ENCODE measurements at places on chromosomes 16 and 17.

DNA sequence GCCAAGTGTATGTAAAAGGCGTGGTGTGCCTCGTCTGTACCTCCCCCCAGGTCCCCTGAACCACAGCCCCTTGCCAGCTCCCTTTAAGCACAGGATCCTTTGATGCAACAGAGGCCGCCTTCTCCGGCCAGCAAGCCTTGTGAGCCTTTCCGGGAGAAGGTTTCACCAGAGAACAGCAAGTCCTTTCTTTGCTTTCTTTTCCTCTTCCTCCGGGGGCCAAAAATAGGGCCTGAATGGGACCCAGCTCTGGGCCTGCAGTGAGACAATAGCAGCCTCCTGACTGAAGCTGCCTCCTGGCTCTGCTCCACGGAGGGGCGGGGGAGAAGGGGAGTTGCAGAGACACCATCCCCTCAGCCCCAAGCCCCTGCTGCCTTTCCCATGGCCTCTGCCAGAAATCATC lies 9.0 kb downstream of the ADGRG1 start:
- no peak for DNase-seq

DNA sequence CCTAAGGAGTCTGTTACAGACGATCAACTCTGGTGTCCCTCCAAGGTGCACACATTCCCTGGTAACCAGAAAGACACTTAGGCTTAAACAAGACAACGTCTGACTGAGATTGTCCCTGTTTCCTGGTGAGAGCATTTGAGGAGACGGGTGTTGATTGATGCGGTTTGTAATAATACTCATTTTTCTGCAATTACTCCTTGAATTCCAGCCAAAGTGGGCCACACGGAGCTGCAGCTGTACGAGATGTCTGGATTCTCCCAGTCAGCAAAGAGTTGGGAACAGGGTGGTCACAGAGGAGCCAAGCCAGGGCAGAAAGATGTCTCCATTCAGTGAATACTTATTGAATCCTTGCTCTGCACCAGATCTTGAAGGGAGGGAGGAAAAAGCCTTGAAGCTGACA lies 30.9 kb upstream of the CES5A start:
- no peak for DNase-seq

- no peak for DNase-seq
These were observed 49.0 kb downstream of the CHD9 start for GRCh38 chr16:53103811-53104210.

GRCh38 chr16:77172951-77173350 lies 18.0 kb upstream of the MON1B start:
- no peak for DNase-seq

GRCh38 chr16:23141033-23141432 lies 8.2 kb downstream of the USP31 start:
- DNase-seq: no peak

DNA sequence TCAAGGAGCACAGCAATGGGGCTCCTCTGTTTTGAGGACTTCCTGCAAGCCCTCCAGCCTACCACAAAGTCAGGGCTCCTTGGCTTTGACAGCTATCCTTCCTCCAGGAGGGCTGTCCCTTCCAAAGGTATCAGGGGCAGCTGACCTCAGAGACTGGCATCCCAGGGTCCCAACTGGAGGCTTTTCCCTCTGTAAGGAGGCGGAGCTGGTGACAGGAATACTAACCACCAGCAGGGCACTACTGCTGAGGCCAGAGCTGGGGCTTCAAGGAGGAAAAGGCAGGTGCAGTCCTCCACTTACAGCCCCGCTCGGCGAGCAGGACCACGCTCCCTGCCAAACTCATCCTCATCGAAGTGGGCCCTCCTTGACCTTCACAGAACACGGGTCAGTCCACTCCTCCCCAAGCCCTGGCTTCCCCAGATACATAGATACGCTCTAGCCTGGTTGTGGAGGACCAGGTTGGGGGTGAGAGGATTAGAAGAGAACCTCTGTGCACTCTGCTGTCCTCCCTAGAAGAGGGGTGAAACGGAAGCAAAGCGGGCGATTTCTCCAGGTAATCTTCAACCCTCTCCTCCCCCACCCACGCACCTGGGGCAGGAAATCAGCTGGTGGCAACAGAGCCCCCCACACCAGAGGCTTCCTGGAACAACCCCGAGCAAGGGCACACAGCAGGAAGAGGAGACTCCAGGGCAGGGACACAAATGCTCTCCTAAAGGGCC lies 20.5 kb downstream of the ST3GAL2 start:
- DNase-seq: no peak

DNA sequence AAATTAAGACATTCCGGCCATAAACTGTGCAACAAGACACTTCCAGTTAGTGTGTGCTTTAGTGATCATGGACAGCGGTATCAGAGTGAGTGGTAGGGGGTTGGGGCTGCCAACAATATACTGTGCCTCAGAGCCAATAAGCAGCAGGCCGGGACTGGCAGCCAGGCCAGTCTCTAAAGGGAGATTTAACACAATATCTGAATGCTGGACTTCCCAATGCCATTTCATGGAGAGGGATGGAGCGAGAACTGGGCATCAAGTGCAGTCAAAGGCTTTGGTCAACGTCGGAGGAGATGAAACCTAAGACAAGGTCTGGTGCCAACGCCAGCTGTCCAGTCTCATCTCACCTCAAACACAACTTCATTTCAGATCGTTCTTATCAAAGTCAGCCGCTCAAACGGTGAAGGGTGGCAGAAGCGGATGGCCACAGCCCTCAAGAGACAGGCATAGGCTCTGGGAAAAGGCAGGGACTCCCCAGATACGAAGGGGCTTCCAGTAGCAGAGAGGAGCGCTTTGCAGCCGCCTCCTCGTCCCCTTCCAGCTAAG lies 935 bp downstream of the USP32 start:
- DNase-seq: peak; percentile 61

DNA sequence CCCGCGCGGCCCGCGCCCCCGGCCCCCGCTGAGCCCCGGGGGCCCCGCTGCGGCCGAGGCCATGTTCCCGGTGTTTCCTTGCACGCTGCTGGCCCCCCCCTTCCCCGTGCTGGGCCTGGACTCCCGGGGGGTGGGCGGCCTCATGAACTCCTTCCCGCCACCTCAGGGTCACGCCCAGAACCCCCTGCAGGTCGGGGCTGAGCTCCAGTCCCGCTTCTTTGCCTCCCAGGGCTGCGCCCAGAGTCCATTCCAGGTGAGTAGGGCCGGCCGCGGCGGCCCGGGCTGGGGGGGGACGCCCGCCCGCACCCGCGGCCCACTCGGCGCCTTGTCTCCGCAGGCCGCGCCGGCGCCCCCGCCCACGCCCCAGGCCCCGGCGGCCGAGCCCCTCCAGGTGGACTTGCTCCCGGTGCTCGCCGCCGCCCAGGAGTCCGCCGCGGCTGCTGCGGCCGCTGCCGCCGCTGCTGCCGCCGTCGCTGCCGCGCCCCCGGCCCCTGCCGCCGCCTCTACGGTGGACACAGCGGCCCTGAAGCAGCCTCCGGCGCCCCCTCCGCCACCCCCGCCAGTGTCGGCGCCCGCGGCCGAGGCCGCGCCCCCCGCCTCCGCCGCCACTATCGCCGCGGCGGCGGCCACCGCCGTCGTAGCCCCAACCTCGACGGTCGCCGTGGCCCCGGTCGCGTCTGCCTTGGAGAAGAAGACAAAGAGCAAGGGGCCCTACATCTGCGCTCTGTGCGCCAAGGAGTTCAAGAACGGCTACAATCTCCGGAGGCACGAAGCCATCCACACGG lies 504 bp downstream of the MAZ start:
- DNase-seq: peak; percentile 99

DNA sequence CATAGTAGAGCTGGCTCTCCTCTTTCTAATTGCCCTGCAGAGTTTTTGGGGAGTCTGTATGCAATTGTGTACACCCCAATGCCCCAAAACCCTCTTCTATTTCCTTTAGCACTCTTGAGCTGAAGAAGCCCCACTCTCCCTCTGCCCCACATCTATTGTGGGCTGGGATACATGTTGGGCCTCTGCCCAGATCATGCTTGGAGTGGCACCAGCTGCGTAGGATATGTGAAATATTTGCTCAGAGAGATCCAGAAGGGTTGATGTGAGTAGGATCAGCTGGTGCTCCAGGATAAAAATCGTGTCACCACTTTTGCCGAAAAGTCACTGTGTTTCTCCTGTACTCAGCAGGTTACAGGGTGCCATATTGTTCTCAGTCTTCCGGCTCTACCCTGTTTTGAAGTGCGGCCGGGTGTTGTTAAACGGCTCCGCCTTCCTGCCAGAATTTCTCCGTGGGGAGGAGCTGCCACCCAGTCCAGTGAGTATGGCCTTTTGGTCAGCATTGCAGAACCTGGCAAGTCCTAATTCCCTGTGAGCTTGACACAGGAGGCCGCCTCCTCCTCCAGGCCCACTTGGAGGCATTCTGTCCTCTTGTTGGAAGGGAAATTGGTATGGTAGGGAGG lies 664.5 kb downstream of the WWOX start:
- DNase-seq: no peak

GRCh38 chr17:34252444-34253138 lies 2.5 kb upstream of the CCL2 start:
- no peak for DNase-seq

GRCh38 chr17:2542056-2542455 lies 30.4 kb upstream of the METTL16 start:
- DNase-seq: no peak

DNA sequence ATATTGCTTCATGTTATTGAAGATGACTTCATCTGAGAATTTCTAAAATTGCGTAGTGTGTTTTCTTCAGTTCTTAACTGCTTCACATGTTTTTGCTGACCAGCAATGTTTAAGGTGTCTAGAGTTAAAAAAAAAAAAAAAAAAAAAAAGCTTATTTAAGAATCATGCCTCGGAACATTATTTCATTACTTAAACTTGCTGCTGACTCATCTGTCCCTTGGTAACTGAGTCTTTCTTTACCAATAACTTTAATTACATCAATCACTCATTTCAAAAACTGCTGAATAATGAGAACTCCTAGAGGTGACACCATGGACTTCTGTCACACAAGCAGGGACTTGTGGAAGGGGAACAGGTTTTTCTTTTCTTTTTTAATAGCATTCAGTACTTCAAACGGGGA lies 16.2 kb downstream of the IRX5 start:
- no peak for DNase-seq

- DNase-seq: no peak
These were observed 5.7 kb upstream of the FTSJ3 start for GRCh38 chr17:63833026-63833740.

- no peak for DNase-seq
These were observed 5.1 kb downstream of the UBN1 start for GRCh38 chr16:4852221-4852872.

- DNase-seq: no peak
These were observed 11.9 kb upstream of the ASGR1 start for GRCh38 chr17:7191069-7191468.

GRCh38 chr17:56884483-56885311 lies 29.2 kb downstream of the TRIM25 start:
- peak; percentile 63 for DNase-seq

DNA sequence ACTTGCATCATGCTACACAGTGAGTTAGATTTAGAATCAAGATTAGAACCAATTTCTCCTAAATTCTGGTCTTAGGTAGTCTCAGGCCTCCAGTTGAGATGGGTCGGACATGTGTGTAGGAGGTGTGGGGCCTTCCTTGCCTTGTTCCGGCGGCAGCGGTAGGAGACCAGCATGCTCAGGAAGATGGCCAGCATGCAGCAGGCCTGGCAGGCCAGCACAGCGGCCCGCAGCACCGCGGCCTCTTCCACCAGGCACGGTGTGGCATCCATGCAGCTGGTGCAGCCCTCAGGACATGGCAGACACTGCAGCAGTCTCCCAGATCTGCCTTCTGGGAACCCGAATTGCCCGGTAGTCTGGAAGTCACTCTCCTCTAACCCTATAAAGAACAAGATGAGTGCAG lies 6.9 kb downstream of the GPR179 start:
- no peak for DNase-seq

GRCh38 chr17:56977673-56978395 lies at the start of gene SCPEP1:
Gene SCPEP1, plus strand, starts transcription at chr17:56978131. Its CDS starts 29 bp downstream, at chr17:56978160.
- peak; percentile 90 for DNase-seq

DNA sequence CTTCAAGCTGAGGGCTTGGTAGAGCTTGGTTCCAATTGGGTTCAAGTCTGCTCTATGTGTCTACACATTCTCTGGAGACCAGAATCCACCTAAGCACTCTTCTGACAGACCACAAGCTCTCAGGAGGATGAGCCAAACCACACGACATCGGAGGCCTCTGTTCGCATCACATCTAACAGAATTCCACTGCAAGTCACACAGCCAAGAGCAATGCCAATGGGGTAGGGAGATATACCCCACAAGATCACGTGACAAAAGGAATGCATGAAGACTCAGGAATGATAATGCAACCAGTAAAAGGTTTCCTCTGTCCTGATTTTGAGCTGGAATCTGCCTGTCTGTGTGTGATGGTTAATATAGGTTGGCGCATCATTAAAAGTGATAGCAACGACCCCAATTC lies 46.6 kb upstream of the RPL38 start:
- DNase-seq: no peak

- no peak for DNase-seq
These were observed 10.9 kb downstream of the DLX4 start for GRCh38 chr17:49979748-49980479.

- no peak for DNase-seq
These were observed 164.1 kb downstream of the CDH8 start for GRCh38 chr16:61871837-61872777.

DNA sequence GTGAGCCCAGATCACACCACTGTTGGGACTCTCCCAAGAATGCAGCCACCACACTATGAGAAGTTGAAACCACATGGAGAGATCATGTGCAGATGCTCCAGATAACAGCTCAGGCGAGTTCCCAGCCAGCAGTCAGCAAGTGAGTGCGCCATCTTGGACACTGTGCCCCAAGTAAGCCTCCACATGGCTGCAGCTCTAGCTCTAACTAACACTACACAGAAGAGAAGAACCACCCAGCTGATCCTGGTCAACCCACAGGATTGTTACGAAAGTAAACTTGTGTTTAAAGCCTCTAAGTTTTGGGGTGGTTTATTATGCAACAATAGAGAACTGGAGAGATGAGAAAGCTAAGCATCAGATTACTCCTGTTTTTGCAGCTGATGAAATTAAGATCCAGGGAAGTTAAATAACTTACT lies 25.8 kb downstream of the SLC38A7 start:
- DNase-seq: no peak

GRCh38 chr17:3961564-3962047 lies 2.6 kb downstream of the ATP2A3 start:
- peak; percentile 72 for DNase-seq

- DNase-seq: peak; percentile 74
These were observed 9.7 kb upstream of the ZFP1 start for GRCh38 chr16:75138636-75139035.

DNA sequence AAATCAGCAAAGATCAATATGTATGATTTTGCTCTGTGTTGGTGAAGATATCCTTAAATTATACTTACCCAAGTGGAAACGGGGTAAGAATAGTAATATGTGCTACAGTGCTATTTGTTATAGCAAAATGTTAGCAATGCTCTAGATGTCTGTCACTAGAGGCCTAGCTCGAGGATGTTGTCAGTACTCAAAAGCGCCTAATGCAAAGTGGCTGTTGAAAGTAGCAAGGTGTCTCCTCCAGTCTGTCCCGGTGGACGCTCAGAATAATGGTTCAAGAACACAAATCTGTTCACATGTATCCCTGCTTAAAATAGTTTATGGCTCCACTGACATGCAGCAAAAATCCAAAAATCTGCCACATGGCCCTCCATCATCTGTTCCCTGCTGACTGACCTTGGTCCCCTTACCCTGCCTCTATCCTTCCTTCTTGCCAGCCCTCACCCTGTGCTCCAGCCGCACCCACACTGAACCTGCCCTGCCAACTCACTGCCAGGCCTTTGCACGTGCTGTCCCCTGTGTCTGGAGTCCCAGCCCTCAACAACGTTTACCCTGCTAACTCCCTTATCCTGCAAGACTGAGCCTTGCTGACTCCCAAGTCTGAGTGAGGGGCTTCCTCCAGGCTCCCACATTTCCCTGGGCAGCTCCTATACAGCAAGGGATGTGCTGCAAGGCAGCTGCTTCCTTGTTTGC lies 9.6 kb upstream of the RNF112 start:
- DNase-seq: no peak

All from NCI-H146 (cell line).